Naive thymus-derived CD4-positive, alpha-beta T cell (primary cell): ENCODE measurements at places on chromosomes 1 and 21. TPM values are rescaled to one million over a fixed set of nuclear protein-coding genes. Genes with fewer than 3 reads are reported as not detected.
A peak's percentile ranks its signal among the peaks of the same experiment; 100 is the strongest.

KRTAP12-2 gene
- not detected for polyA plus RNA-seq

DNA sequence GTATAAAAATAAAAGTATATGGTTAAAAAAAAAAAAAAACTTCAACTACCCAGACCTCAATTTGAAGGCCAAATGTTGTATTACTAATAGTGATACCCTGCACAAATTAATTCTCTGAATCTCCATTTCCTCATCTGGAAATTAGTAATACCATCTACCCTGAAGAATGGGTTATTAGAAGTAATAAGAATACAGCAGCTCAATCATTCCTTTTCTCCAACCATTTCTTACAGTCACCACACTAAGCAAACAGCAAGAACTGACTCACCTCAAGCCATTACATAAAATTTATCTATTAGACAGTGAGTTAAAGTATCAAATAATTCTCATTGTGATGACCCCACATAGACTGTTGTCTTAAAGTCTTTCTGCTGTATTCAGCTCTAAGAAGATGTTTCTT, 39.6 kb downstream of the RERE start:
- H3K27ac ChIP-seq, result no peak overlapping the region

DNA sequence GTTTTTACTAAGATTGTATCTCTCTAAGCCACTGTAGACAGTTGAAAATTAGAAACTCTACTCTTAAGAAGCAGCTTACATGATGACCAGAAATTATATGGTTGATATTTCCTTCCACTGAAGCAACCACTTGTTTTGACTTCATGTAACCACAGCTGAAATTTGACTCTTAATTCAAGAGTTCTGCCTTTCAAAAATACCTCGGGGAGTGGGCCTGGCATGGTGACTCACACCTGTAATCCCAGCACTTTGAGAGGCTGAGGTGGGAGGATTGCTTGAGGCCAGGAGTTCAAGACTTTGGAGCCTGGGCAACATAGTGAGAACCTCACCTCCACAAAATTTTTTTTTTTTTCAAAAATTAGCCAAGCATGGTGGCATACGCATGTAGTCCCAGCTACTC, 4.3 kb downstream of the AMPD1 start:
- no peak overlapping the region for H3K27ac ChIP-seq
- H3K27me3 ChIP-seq, result no peaks in the 10 kb centered on the region
- H3K4me1 ChIP-seq, result no peaks in the 10 kb centered on the region

HEYL gene
- 0.18 TPM for polyA plus RNA-seq

SYNC gene
- not detected for polyA plus RNA-seq

DNA sequence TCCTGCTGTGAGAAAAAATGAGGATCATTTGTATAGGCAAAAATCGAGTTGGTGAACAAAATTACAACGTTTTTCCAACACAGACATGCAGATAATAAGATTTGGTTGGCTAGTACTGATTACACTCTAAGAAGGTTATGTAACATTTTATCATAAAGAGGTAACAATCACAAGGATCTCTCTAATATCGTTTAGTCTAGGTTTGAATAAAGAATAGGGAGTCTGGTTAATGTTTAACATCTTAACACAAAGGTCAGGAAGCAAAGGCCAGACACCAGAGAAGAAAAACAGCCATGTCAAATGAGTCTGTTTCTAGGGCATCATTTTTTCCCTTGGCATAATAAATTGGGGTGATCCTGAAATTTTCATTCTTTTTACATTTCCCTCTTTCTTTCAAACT, 207.4 kb upstream of the CHRM3 start:
- H3K27me3 ChIP-seq, result no peaks in the 10 kb centered on the region
- no peak overlapping the region for H3K27ac ChIP-seq
- DNase-seq, result no peak
- no peaks in the 10 kb centered on the region for H3K4me1 ChIP-seq

RIMKLA gene
- not detected for polyA plus RNA-seq

GRCh38 chr1:44240802-44241671, 27.8 kb downstream of the DMAP1 start:
- H3K4me3 ChIP-seq, result no peak overlapping the region
- H3K27me3 ChIP-seq, result no peaks in the 10 kb centered on the region
- H3K36me3 ChIP-seq, result no peaks in the 10 kb centered on the region
- DNase-seq, result no peak
- peaks cover 7% of the 10 kb centered on the region for H3K4me1 ChIP-seq

GALNT2 gene
- polyA plus RNA-seq, result 12.0 TPM

OR2T33 gene
- not detected for polyA plus RNA-seq

SFPQ gene
- 178 TPM for polyA plus RNA-seq

GRCh38 chr1:207838156-207839082, 72.5 kb downstream of the CD34 start:
- no peaks in the 10 kb centered on the region for H3K36me3 ChIP-seq
- H3K27ac ChIP-seq, result peak overlapping the region; percentile 27
- DNase-seq, result no peak
- H3K27me3 ChIP-seq, result no peaks in the 10 kb centered on the region
- H3K4me1 ChIP-seq, result peaks cover 9% of the 10 kb centered on the region
- H3K4me3 ChIP-seq, result no peak overlapping the region

AIRE gene
- polyA plus RNA-seq, result 0.14 TPM

SPATA45 gene
- polyA plus RNA-seq, result not detected

- H3K27me3 ChIP-seq, result no peaks in the 10 kb centered on the region
- DNase-seq, result no peak
- H3K4me1 ChIP-seq, result no peaks in the 10 kb centered on the region
- no peaks in the 10 kb centered on the region for H3K36me3 ChIP-seq
- no peak overlapping the region for H3K4me3 ChIP-seq
Observed at GRCh38 chr21:30257773-30258172, 25.0 kb downstream of the KRTAP24-1 start.

ZNF683 gene
- polyA plus RNA-seq, result not detected

- H3K27me3 ChIP-seq, result no peaks in the 10 kb centered on the region
- H3K27ac ChIP-seq, result peak overlapping the region; percentile 70
- DNase-seq, result peak; percentile 46
- H3K4me1 ChIP-seq, result peaks cover 54% of the 10 kb centered on the region
- H3K36me3 ChIP-seq, result no peaks in the 10 kb centered on the region
Observed at GRCh38 chr1:2258996-2259395, 30.9 kb downstream of the SKI start.

HSF2BP gene
- 0.81 TPM for polyA plus RNA-seq

- H3K4me3 ChIP-seq, result no peak overlapping the region
- no peaks in the 10 kb centered on the region for H3K4me1 ChIP-seq
- H3K36me3 ChIP-seq, result no peaks in the 10 kb centered on the region
Observed at GRCh38 chr1:157739229-157739901, 37.6 kb downstream of the FCRL2 start.

- H3K4me1 ChIP-seq, result peaks cover 42% of the 10 kb centered on the region
- DNase-seq, result no peak
- H3K36me3 ChIP-seq, result peaks cover 7% of the 10 kb centered on the region
- peak overlapping the region; percentile 67 for H3K4me3 ChIP-seq
Observed at GRCh38 chr1:179953974-179954492, 577 bp upstream of the CEP350 start.

ITLN2 gene
- not detected for polyA plus RNA-seq

DNA sequence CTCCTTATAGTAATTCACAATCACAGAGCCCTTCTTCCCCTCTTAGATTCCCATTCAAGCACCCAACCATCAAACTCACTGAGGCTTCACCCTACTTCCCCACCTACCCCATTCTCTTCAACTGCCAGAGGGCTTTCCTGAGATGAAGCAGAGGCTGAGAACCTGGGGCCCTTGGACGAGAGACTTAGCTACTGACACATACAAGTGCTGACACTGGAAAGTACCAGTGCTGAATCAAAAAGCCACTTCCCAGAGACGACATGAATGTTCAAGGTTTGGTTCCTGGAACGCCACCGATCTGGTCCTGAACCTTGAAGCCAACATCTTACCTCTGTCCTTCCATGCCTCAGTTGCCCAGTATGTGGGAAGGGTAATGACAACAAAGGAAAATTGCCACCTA, 16.6 kb upstream of the RAP1A start:
- H3K4me1 ChIP-seq, result peaks cover 57% of the 10 kb centered on the region
- DNase-seq, result no peak
- H3K4me3 ChIP-seq, result peak overlapping the region; percentile 1
- H3K36me3 ChIP-seq, result no peaks in the 10 kb centered on the region
- H3K27me3 ChIP-seq, result no peaks in the 10 kb centered on the region
- peak overlapping the region; percentile 57 for H3K27ac ChIP-seq

- no peaks in the 10 kb centered on the region for H3K27me3 ChIP-seq
- H3K27ac ChIP-seq, result no peak overlapping the region
- H3K4me3 ChIP-seq, result no peak overlapping the region
- no peak for DNase-seq
- peaks cover 8% of the 10 kb centered on the region for H3K36me3 ChIP-seq
Observed at GRCh38 chr1:227763246-227764018, 28.2 kb downstream of the SNAP47 start.

DNA sequence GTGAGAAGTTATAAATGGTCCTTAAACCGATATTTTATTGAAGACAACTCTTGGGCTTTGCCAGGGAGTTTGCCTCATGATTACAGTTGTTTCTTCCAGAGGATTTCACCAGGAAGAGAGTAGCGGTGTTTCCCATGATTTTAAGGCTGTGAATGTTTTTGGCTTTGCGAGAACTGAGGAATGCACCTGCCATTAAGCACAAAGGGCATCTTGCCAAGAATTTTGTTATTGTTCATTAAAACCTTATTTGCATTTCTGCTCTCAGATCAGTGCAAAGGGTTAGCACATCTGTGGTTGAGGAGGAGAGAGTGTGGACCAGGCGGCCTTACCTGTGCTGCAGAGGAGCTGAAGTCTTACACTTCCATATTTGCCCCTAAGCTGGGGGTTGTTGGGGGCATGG, 13.8 kb downstream of the CNIH3 start:
- DNase-seq, result no peak
- H3K4me3 ChIP-seq, result no peak overlapping the region
- no peaks in the 10 kb centered on the region for H3K27me3 ChIP-seq

DNA sequence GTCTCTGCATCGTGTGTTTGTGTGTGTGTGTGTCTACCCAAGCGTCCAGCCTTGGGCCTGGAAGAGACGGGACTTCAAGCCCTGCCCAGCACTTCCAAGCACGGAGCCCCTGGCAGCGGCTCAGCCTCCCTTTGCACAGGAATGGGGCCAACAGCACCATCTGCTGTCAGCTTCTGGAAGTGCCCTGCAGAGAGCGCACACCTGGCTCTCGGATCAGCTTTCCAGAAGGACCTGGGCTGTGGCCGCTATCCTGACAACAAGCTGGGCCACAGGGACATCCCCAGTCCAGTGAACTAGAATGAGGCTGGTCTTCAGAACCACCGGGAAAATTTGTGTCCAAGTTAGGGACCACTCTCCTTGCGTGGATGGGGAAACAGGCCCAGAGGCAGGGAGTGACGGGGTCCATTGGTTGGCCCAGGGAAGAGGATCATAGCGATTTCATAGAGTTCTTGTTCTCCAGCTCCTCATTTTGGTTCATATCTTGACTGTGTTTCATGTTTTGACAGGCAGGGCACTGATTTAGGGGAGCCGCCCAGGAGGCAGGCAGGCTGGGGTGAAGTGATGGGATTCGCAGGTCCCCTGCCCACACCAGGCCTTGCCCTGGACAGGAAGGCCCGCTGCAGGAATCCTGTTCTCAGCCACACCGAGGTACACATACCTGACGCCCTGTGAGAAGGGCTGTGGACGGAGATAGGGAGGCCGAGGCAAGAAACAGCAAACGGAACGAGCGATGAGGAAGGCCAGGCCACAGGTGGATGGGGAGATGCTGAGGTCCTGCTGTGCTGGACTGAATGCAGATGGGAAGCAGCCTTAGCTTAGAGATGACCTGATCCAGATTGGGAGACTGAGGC, 38.4 kb downstream of the TAS1R2 start:
- no peaks in the 10 kb centered on the region for H3K27me3 ChIP-seq
- H3K36me3 ChIP-seq, result no peaks in the 10 kb centered on the region
- H3K4me1 ChIP-seq, result peaks cover 4% of the 10 kb centered on the region
- no peak for DNase-seq

TPTE gene
- polyA plus RNA-seq, result not detected

- peak overlapping the region; percentile 69 for H3K27ac ChIP-seq
- peaks cover 4% of the 10 kb centered on the region for H3K36me3 ChIP-seq
- H3K27me3 ChIP-seq, result no peaks in the 10 kb centered on the region
Observed at GRCh38 chr1:167467126-167467710, 51.1 kb downstream of the CD247 start.

GRCh38 chr1:119593805-119594204, 54.3 kb downstream of the ZNF697 start:
- no peak for DNase-seq
- no peaks in the 10 kb centered on the region for H3K4me1 ChIP-seq
- H3K4me3 ChIP-seq, result no peak overlapping the region
- H3K27ac ChIP-seq, result no peak overlapping the region

MCOLN3 gene
- 0.43 TPM for polyA plus RNA-seq

GRCh38 chr1:50369830-50370229, 53.4 kb downstream of the DMRTA2 start:
- no peaks in the 10 kb centered on the region for H3K36me3 ChIP-seq
- no peaks in the 10 kb centered on the region for H3K4me1 ChIP-seq
- no peak overlapping the region for H3K27ac ChIP-seq

CFAP45 gene
- 0.17 TPM for polyA plus RNA-seq

DNA sequence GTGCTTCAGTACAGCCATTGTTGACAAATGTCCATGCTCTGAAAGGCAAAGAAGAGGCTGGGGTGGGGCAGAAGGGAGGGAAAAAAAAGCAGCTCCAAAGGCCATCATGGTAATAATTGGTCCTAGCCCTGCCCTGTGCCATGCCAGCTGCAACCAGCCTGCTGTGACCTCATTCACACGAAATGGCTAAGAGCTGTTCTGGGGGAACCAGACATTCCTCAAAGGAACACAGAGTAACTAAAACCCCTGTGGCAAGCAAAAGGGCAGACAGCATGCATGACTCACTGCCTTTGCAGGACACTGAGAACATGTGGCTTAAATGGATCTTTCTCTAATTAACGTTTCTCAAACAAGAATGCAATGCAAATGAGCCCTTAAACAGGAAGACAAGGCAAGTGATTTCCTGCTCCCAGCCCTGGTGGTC, 42.3 kb downstream of the STYXL2 start:
- no peaks in the 10 kb centered on the region for H3K4me1 ChIP-seq
- no peak overlapping the region for H3K27ac ChIP-seq
- no peak for DNase-seq
- no peaks in the 10 kb centered on the region for H3K36me3 ChIP-seq
- H3K27me3 ChIP-seq, result no peaks in the 10 kb centered on the region
- no peak overlapping the region for H3K4me3 ChIP-seq

DNA sequence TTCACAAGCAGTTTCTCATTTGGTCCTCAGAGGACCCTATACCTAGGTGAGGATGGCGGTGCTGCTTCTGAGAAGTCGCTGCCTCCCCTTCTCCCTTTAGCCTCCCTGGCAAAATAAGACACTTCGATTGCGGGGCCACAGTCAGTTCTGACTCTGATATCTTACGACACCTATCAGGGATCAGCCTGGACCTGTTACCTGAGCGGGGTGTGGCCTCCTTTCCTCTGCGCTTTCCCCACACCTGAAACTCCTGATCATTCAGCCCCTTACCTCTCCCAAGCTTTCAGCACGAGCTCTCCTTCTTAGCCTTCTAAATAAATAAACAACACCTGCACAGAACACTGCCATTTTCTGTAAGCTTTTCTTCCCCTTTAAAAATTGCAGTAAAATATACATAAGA, 24.6 kb upstream of the GPR137B start:
- no peak overlapping the region for H3K4me3 ChIP-seq
- DNase-seq, result no peak
- peaks cover 9% of the 10 kb centered on the region for H3K4me1 ChIP-seq
- H3K27me3 ChIP-seq, result no peaks in the 10 kb centered on the region
- no peaks in the 10 kb centered on the region for H3K36me3 ChIP-seq

GRCh38 chr1:234276151-234276788, 97.0 kb upstream of the COA6 start:
- H3K27me3 ChIP-seq, result no peaks in the 10 kb centered on the region
- no peaks in the 10 kb centered on the region for H3K36me3 ChIP-seq
- no peak overlapping the region for H3K4me3 ChIP-seq
- DNase-seq, result no peak
- H3K4me1 ChIP-seq, result no peaks in the 10 kb centered on the region

- peaks cover 4% of the 10 kb centered on the region for H3K4me1 ChIP-seq
- no peak overlapping the region for H3K27ac ChIP-seq
- no peaks in the 10 kb centered on the region for H3K27me3 ChIP-seq
- H3K36me3 ChIP-seq, result no peaks in the 10 kb centered on the region
Observed at GRCh38 chr1:204204944-204205343, 8.7 kb upstream of the KISS1 start.
